ENCODE measurements at places on chromosomes 1 and 21.

GRCh38 chr1:199357599-199357998, 669.9 kb upstream of the NR5A2 start:
- DNase-seq = no peak

DNA sequence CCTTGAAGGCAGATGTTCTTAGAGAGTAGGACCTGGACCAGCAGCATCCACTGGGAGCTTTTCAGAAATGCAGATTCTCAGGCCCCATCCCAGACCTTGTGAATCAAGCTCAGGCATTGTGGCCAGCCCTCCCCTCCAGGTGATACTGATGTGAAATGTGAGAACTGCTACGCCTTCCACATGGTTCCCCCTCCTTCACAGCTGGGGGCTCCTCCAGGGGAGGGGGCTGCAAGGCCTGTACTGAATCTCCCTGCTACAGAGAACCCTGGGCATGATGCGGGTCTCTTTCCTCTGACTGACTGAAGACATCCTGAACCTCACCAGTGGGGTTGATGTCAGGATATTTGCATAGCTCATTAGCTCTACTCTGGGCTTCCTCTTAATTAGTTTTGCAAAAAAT, 141.8 kb upstream of the CSF3R start:
- no peak for DNase-seq

DNA sequence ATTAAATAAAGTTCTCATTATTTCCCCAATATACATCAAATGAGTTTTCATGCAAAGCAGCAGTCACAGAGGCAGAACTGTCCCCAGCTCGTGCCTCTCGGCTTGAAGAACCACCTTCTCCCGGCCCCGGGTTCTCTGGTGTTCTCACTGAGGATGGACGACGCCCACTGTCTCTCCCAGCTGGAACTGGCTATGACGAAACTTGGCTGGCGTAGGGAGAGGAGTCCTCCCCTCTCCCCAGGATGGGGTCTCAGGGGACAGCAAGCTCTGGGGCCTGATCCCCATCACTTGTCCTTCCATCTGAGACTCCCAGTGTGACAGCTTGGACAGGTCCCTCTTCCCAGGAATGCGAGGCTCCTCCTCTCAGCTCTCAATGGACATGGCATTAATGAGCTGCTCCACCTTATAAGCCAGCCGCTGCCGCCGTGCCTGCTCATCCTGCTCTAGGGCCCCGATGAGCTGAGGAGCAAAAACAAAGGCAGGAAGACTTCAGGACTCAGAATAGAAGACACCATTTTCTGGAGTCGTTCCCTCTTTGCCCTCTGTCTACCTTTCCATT, 116.0 kb upstream of the CD34 start:
- no peak for DNase-seq

GRCh38 chr1:212396638-212397037, 18.0 kb downstream of the PACC1 start:
- DNase-seq = no peak

- DNase-seq = peak; percentile 59
Measured at GRCh38 chr1:4655674-4656532, 1.5 kb downstream of the AJAP1 start.

DNA sequence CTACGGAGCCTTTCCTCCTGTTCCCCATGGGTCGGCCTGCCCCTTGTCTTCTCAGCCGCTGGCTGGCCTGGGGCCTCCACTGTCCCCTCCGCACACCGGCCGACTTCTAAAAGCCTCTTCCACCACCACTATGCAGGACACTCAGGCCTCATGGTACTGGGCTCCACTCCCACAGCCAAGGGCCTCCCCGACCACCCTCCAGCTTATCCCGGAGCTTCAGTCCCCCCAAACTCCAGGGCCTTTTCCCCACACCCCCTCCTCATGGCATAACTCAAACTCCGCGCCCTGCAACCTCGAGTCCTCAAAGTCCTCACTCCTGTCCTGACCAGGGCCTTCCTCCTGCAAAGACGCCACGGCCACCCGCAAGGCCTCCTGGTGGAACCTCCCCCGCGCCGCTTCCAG, 2.0 kb downstream of the LRRC41 start:
- DNase-seq = no peak

GRCh38 chr21:36004441-36004840, 55.9 kb downstream of the SETD4 start:
- DNase-seq = no peak

- no peak for DNase-seq
Measured at GRCh38 chr1:114632427-114632826, 37.4 kb downstream of the DENND2C start.

- no peak for DNase-seq
Measured at GRCh38 chr1:86621286-86621685, 74.4 kb downstream of the CLCA4 start.

GRCh38 chr1:178477841-178478240, 18.9 kb downstream of the CLEC20A start:
- DNase-seq = no peak

GRCh38 chr1:36070349-36070748, 13.5 kb upstream of the TEKT2 start:
- no peak for DNase-seq

GRCh38 chr1:244118109-244118761, 67.2 kb downstream of the ZBTB18 start:
- no peak for DNase-seq

- no peak for DNase-seq
Measured at GRCh38 chr1:57172040-57172439, 206.2 kb upstream of the C8B start.

- DNase-seq = no peak
Measured at GRCh38 chr1:192702212-192702902, 66.4 kb downstream of the RGS13 start.

GRCh38 chr21:35037384-35037765, 11.7 kb downstream of the RUNX1 start:
- no peak for DNase-seq

DNA sequence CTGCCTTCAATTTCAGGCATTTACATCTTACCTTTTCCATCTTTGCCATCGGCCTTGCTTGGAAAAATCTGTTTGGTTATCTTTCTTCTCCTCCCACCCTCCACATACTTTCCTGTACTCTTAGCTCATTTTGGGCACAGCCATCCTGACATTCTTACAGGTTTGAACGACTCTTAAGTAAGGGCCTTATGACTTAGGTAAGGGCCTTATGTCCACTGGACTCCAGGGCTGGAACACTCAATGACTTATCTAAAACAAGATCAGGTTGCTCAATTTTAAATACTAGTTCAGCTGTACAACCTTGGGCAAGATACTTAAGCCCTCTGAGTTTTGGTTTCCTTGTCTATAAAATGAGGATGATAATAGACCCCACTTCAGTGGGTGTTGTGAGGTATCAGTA, 40.9 kb downstream of the C1orf21 start:
- DNase-seq = no peak

GRCh38 chr1:118767971-118768370, 220.2 kb downstream of the TBX15 start:
- DNase-seq = no peak

DNA sequence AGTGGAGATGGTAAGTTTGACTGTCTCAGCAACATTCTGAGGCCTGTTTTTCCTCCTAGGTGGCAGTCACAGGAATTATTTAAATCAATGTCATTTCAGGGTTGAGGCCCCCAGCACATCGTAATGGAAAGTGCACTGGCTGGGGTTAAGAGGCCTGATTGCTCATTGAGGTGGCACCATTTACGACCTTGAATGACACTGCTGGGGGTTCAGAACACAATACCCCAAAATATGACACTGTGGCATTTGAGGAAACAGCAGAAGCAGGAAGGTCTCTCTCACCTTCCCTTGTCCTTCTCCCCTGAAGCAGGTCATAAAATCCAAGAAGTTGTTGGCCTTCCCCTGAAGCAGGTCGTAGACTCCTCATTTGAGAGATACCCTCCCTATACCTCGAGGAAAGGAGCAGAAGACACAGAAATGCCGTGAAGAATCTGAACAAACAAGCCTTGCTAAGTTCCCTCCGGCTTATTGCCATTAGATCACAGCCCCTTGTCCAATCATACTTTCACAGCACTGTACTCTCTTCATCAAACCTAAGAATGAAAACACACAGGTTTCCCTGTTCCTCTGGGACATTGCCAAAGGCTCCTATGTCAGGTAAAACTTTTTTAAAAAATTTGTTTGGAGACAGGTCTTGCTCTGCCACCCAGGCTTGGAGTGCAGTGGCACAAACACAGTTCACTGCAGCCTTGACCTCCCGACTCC, 71.3 kb downstream of the S1PR1 start:
- DNase-seq = no peak

DNA sequence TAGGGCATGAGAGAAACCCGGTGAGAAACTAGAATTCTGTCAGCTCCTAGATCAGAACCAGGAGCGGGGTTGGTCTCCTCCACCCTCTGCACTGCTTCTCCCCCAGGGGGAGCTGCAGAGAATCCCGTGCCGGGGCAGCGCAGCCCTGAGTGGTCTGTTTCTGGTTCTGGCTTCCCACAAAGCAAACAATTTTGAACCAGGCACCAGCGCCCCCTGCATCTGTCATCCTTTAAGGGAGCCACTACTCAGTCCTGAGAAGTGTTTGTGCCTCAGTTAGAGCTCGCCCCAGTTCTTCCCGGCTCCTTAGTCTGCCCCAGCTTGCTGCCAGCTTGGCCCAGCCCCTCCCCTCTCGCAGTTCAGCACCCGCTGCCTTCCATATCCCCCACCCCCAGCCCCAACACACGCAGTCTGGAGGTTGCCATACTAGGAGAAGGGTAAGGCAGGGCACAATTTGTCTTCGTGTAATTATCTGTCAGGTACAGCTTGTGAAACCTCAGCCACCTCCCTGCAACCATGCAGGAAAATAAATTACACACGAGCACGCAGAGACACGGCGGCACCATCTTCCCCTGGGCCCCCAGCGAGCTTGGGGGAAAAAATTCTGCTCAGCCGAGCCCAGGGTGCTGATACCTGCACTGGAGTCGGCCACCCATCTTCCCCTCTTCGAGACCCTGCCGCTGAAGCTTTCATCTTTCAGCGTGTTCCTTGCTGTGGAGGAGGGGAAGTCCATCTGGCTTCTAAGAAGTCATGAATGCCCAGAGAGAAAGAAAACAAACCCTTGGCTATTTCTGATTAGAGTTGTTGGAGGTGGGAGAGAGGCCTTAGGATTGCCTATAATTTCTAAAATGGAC, 62.6 kb upstream of the CD1D start:
- DNase-seq = peak; percentile 79

DNA sequence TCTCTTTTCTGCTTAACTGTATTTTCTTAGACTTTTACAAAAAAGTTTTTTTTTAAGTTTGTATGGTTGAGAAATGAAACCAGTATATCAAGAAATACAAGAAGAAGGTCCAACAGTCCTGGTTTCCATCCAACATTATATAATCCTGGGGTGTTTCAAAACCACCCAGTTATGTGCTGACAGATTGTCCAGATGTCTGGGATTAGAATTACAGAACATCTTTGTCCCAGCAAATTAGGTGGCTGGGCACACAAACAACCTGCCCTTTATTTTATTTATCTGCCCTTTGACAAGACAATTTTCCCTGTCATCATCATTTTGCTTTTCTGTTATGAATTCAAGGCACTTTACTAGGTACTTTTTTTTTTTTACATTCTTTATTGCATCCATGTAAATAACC, 622.1 kb downstream of the PLPP3 start:
- DNase-seq = no peak

DNA sequence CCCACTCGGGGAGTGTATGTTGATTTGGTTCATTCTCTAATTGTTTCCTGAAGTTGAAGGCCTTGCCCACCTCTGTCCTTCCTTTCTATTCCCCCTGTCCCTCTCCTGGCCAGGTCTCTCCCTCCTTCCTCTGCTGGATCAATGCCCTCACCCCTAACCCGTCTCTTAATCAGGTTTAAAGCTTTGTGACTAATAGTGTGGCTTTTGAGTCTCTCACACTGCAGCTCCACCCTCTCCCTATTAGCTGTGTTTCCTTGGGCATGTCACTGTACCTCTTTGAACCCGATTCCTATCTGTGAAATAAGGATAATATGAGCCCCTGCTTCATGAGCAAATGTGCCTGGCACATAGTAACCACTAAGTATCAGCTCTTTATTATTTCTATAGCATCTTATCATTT, 20.5 kb downstream of the AHDC1 start:
- DNase-seq = no peak

GRCh38 chr1:205452933-205453332, 2.9 kb downstream of the BLACAT1 start:
- no peak for DNase-seq

DNA sequence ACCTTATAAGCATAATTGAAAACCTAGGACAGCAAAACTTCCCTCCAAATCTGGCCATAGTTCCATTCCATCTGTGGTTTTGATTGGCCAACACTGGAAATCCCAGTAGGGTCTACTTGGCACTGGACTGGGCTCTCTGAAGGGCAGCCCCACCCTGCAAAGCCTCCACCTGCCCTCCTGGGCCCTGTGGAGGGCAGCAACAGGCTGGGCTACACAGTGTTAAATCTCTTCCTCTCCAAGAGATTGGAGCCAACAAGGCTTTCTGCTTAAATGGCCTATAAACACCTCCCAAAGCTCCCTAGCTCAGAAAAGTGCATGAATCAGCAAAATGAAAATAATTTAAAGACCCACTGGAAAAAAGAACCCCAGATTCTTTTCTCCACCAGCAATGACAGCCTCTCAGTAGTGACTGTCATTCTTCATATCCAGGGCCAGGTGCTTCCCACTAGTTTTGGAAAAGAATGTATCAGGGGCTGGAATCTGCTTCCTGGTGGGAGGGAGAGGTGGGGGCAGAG, 58.5 kb downstream of the BEND5 start:
- no peak for DNase-seq

GRCh38 chr1:245319094-245319493, 164.3 kb downstream of the KIF26B start:
- no peak for DNase-seq

GRCh38 chr1:209667708-209668107, 7.5 kb upstream of the G0S2 start:
- no peak for DNase-seq

DNA sequence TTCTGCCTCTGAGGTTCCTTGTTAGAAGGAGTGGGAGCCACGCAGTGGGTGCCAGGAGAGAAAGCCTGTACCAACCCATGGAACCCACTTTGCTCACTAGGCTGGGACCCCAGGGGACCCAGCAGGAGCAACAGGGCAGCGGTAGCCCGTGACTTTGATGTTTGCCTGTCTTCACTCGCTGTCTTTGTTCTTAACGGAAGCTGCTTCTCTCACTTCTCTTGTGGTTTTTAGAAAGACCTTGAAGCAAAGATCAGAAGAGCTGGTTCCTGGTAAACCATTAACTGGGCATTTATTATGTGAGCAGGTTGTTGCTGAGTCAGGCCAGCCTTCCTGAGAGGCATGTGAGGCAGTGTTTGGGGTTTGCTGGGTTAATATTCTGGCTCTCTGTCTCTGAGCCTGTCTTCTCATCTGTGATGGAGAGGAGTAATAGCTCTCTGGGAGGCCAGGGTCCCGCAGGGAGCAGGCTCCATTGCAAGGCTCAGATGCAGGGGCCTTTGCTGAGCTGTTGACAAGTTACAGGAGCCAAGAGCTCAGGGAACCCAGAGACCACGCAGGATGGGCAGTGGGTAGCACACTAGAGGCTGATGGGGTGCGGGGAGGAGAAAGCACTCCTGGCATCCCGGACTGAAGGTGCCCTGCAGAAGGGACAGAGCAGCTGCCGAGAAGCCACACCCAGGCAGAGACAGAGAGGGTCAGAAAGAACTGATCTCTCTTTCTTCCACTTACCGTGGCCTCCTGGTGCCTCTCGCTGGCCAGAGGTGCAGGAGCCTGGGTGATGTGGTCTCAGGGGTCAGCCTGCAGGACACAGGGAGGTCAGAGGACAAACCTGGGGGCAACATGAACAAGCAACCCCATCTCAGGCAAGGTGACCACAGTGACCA, 367.5 kb upstream of the C1orf174 start:
- DNase-seq = no peak

GRCh38 chr1:225735252-225736149, 42.1 kb upstream of the SRP9 start:
- DNase-seq = peak; percentile 98

GRCh38 chr1:195278644-195279043, 1329.6 kb downstream of the KCNT2 start:
- DNase-seq = no peak

GRCh38 chr1:230641900-230642262, 400 bp upstream of the COG2 start:
- DNase-seq = no peak
